Activated CD4-positive, alpha-beta T cell treated with anti-CD3 and anti-CD28 coated beads, Interleukin-2, amount 10 ng/mL, durations not matched to agents 7 days and 5 days (primary cell): ENCODE measurements at places on chromosomes 5 and 9. TPM values are rescaled to one million over a fixed set of nuclear protein-coding genes. Genes with fewer than 3 reads are reported as not detected.
A peak's percentile ranks its signal among the peaks of the same experiment; 100 is the strongest.

MYMK gene
- not detected for total RNA-seq

CCL21 gene
- total RNA-seq: not detected

PCDHB1 gene
- total RNA-seq: not detected

COL27A1 gene
- 0.22 TPM for total RNA-seq

CDX1 gene
- total RNA-seq: not detected

GAS1 gene
- 0.62 TPM for total RNA-seq

DNA sequence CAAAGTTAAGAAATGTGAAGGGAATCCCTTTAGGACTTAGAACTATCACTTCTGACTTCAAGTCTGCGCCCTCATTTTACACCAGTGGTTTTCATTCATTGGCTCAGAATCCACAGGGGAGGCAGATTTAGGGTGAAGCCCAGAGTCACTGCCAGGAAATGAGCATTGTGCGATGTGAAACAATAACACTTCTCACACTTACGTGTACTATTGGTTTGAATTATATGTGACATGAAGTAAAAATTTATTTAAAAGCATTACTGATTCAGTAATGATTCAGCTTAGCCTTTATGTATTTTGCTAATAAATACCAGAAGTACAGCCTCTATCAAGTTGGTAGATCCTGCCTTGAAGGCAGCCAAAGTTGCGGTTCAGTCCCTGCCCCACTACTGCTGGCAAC, 98.6 kb downstream of the PAM start:
- no peak overlapping the region for H3K4me3 ChIP-seq
- H3K36me3 ChIP-seq: no peaks in the 10 kb centered on the region
- no peak for DNase-seq
- no peak overlapping the region for H3K27ac ChIP-seq

DNA sequence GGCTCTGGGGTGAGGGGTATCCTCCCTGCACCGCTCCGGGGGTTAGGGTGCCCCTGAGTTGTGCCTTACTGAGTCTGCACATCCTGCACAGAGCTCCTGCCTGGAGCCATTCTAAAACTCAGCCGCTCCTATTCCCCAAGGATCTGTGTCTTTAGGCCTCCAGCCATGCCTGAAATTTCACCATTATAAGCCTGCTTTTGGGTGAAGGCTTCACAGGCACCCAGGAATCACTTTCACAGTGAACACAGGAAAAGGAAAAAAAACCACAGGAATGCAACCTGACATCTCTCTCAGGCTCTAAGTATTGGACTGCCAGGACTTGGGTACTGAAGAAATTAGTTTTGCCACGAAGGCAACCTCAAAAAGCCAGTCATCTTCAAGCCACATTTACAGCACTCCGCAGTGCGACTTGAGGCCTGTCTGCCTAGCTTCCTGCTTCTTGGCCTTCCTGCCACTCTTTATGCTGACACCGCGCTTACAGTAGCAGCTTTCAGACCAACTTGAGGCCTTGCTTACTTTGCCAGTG, 30.9 kb downstream of the GALNT10 start:
- peaks cover 40% of the 10 kb centered on the region for H3K36me3 ChIP-seq
- no peaks in the 10 kb centered on the region for H3K27me3 ChIP-seq
- peak overlapping the region; percentile 93 for H3K27ac ChIP-seq

DNA sequence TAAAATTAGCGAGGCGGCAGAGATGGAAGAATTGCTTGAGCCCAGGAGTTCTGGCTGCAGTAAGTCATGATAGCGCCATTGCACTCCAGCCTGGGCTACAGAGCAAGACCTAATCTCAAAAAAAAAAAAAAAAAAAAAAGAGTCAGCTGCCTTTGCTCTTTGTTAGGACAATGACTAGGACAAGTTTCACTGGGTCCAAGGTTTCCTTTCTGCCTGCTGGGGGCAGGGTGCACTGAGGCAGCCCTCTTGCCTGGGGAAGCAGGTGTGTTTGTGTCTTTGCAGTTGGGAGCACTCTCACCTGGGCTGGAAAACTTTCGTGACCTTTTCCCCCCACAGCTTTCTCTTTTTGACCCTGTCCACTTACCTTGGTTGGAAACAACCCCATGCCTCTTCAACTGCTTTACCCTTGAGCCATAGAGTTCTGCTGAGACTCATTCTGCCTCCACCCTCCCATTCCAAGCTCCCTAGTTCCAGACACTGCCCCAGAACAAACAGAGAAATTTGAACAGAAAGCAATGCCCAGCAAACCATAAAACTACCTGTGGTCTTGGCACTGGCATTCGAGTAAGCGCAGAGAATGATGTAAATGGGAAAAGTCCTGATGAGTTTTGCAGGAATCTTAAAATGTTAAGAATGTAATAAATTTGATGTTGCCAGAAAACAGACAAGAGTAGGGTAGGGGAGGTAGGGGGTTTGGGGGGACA, 17.0 kb upstream of the MYO10 start:
- H3K4me3 ChIP-seq: no peak overlapping the region
- no peaks in the 10 kb centered on the region for H3K36me3 ChIP-seq
- DNase-seq: no peak
- H3K4me1 ChIP-seq: no peaks in the 10 kb centered on the region

GRCh38 chr5:2847608-2848007, 96.1 kb upstream of the IRX2 start:
- no peaks in the 10 kb centered on the region for H3K36me3 ChIP-seq
- no peak for DNase-seq
- no peak overlapping the region for H3K27ac ChIP-seq
- H3K4me3 ChIP-seq: no peak overlapping the region

DNA sequence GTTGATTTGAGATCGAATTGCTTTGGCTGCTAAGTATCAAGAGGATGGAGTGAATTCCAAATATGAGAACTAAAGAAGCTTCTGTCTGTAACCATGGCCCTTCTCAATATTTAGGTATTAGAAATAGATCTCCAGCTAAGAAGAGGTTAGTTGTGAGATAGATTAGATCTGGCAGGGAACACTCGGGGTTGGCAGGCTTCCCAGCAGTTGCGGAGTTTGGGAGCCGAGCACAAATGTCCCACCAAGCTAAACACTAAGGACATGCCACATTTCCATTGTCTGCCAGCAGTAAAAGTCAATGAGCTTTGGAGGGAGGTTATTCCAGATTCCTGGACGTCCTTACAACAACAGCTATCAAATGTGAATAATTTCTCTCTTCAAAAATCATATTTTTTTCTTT, 85.8 kb downstream of the TAF11L14 start:
- H3K4me3 ChIP-seq: no peak overlapping the region
- H3K27me3 ChIP-seq: no peaks in the 10 kb centered on the region
- H3K4me1 ChIP-seq: no peaks in the 10 kb centered on the region
- H3K27ac ChIP-seq: no peak overlapping the region

DNA sequence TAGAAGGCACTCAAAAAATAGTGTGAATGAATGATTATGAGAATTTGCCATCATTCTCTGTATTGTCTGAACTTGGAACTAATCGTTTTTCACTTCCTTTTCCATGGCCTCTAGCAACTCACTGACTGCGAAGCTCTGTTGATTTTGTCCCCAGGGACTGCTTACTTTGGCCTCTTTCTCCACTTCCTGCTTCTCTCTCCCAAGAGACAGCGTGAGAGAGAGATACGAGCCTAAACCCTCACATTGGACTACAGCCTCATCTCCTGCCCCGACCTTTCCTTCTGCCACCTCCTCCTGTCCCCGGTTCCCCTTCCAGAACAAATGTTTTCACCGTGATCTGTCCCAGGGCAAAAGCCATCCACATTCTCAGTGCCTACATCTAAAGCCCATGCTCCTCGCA, 300.8 kb upstream of the PANK3 start:
- DNase-seq: no peak
- H3K27ac ChIP-seq: no peak overlapping the region
- no peaks in the 10 kb centered on the region for H3K36me3 ChIP-seq

GRCh38 chr9:107587191-107587963, 97.8 kb upstream of the KLF4 start:
- no peak for DNase-seq
- no peaks in the 10 kb centered on the region for H3K36me3 ChIP-seq
- H3K27me3 ChIP-seq: no peaks in the 10 kb centered on the region
- no peak overlapping the region for H3K4me3 ChIP-seq

DNA sequence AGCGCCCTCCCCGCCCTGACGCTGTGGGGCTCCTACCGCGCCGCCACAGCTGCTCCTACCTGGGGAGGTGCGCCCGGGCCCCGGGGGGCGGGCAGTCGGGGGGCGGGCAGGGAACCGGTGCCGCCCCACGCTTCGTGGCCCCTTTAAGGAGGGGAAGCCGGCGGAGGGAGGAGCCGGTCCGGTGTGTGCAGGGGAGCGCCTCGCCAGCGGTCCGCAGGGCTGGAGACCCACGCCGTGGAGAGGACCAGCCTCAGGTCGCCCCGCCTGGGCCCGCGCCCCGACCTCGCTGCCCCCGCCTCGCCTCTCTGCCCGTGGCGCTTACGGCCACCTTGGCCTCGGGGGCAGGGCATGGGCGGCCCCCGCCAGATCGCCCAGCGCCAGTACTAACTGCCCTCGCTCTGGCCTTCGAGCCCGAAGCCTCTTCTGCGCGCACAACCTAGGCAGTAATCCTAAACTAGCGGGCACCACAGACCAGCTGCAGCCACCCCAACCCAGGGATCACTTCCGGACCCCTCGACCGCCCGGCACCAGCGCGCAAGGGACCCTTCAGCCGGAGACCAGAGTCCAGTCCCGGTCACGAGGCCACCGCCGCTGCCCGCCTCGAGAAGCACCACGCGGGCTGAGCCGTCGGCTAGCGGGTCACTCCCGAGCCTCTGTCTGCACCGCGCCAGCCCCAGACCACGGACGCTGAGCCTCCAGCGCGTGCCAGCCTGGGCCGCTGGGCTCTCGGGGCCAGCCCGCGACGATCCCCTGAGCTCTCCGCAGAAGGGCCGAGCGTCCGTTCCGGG, at the start of gene FOXE1:
FOXE1 (plus strand) TSS at position 171 of the 788 bp plus-strand sequence. CDS start 689 bp downstream, outside the sequence.
- H3K27ac ChIP-seq: peak within 1 kb of the TSS; percentile 77
- H3K4me3 ChIP-seq: peak within 1 kb of the TSS; percentile 78
- peaks cover 32% of the 10 kb centered on the region for H3K4me1 ChIP-seq
- H3K36me3 ChIP-seq: peaks cover 5% of the 10 kb centered on the region
- no peak for DNase-seq

DNA sequence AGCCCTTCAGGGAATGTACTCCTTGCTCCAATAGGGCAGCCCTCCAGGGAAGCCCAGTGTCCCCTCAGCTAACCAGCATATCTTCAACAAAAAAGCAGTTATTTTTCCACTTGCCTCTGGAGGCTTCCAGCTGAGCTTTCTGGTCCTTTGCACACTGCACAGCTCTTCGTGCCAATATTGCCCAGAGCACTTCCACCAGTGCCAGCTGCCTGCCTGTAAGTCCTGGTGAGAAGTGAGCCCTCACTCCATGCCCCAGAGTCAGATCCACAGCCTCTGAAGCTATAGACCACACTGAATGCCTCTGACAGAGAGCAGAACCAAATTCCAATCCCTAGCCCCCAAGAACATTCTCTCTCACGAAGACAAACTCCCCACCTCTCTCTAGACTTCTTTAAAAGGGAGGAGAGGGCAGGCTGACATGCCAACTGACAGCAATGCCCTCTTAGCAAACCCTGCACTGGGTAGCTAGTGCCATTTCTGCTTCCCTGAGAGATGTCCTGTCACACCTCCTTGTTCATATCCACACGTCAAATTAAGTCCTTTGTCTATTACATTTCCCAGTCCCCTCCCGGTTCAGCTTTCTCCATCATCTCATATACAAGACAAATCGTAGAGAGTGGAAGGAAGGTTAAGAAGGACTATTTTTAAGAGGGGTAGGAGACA, 12.7 kb upstream of the HEXB start:
- no peaks in the 10 kb centered on the region for H3K4me1 ChIP-seq
- H3K27me3 ChIP-seq: peaks cover 3% of the 10 kb centered on the region
- no peak overlapping the region for H3K27ac ChIP-seq
- H3K36me3 ChIP-seq: no peaks in the 10 kb centered on the region
- no peak for DNase-seq
- no peak overlapping the region for H3K4me3 ChIP-seq

- H3K4me1 ChIP-seq: peaks cover 40% of the 10 kb centered on the region
- peaks cover 19% of the 10 kb centered on the region for H3K36me3 ChIP-seq
- H3K4me3 ChIP-seq: no peak overlapping the region
Measured at GRCh38 chr9:125746774-125747052, 460 bp upstream of the PBX3 start.

- peaks cover 11% of the 10 kb centered on the region for H3K27me3 ChIP-seq
- no peak overlapping the region for H3K4me3 ChIP-seq
- H3K36me3 ChIP-seq: no peaks in the 10 kb centered on the region
- H3K27ac ChIP-seq: peak overlapping the region; percentile 22
- no peaks in the 10 kb centered on the region for H3K4me1 ChIP-seq
Measured at GRCh38 chr5:135433681-135434426, 13.3 kb downstream of the DCANP1 start.

DNA sequence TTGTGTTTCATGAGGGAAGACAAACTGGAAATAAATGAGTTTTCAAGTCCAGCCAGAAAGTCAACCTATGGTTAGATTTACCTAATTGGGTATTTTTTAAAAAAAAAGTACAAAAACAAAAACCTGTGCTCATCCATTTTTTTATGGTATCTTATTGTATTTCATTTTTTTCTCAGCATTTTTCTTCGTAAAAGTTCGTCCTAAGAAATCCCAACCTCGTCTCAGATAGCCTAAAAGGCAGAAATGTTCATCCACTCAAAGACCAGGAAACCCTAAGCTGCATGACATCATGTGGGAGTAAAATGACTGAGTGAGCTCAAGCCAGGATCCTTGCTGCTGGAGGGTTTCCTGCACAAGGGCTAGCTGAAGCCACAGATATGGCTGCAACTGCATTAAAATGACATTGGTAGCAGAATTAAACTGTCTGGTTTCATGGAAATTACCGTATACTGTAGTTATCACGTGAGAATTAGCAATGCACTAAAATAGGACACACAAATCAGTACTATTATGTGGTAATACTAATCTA, 70.4 kb downstream of the NFIB start:
- H3K36me3 ChIP-seq: no peaks in the 10 kb centered on the region
- no peak overlapping the region for H3K27ac ChIP-seq
- H3K27me3 ChIP-seq: no peaks in the 10 kb centered on the region
- no peak overlapping the region for H3K4me3 ChIP-seq

GRCh38 chr9:82020331-82020730, 31.8 kb downstream of the SPATA31D1 start:
- no peaks in the 10 kb centered on the region for H3K4me1 ChIP-seq
- no peak overlapping the region for H3K4me3 ChIP-seq
- no peak overlapping the region for H3K27ac ChIP-seq
- no peak for DNase-seq

- no peaks in the 10 kb centered on the region for H3K27me3 ChIP-seq
- no peaks in the 10 kb centered on the region for H3K36me3 ChIP-seq
- H3K27ac ChIP-seq: no peak overlapping the region
Measured at GRCh38 chr9:121838746-121839669, 187.6 kb downstream of the DAB2IP start.

GRCh38 chr9:135183069-135183468, 95.6 kb downstream of the OLFM1 start:
- no peaks in the 10 kb centered on the region for H3K4me1 ChIP-seq
- H3K4me3 ChIP-seq: no peak overlapping the region
- DNase-seq: no peak
- no peak overlapping the region for H3K27ac ChIP-seq
- no peaks in the 10 kb centered on the region for H3K27me3 ChIP-seq
